ENCODE measurements at places on chromosomes 2 and 18.

DNA sequence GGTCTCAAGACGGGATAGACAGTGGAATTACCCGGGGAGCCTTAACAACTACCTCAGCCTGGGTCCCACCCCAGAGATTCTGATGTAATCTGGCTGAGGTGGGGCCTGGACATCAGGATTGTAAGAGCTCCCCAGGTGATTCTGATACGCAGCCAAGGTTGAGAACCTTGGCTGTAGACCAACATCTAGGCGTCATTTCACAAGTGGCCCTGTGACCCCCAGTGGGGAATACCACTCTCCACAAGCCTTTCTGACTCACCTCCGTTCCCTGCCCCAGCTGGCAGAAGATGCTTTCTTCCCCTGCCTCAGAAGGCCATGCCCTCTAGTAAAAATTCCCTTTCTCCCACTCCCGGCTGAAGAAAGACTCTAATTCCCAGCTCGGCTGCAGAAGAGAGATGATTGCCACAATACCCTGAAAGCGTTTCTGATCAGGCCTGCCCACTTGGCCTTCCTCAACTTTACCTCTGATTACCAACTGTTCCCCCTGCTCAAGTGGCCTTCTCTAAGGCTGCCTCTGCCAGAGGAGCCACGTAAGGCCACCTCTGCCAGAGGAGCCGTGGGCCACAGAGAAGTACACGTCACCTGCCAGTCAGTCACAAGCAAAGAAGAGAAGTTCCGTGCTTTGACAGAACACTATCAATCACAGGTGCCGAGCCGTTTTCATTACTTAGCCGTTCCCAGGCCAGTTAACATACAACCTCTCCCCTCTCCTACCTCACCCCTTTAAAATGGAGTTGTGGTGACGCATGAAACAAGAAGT, 116.8 kb upstream of the PKDCC start:
- no peak for DNase-seq

DNA sequence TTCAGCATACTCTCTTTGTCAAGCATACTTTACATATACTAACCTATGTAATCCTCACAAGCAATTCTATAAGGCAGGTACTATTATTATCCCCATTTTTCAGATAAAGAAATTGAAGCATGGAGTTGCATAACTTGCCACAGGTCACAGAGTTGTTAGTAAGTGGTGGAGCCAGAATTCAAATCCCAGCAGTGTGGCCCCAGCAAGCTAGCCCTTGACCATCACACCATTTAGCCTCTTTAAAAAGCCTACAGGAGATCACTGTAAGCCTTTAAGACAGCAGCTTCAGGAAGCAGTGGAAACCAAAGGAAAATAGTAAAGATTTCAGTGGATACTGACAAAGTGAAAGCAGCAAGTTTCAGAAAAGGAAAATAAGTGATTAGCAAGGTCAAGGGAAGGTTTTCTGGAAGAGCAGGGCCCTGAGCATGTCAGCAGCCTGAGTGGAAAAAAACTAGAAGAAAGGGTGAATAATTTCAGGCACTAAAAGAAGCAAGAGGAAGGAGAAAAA, 11.7 kb downstream of the B4GALT6 start:
- DNase-seq, result no peak

DNA sequence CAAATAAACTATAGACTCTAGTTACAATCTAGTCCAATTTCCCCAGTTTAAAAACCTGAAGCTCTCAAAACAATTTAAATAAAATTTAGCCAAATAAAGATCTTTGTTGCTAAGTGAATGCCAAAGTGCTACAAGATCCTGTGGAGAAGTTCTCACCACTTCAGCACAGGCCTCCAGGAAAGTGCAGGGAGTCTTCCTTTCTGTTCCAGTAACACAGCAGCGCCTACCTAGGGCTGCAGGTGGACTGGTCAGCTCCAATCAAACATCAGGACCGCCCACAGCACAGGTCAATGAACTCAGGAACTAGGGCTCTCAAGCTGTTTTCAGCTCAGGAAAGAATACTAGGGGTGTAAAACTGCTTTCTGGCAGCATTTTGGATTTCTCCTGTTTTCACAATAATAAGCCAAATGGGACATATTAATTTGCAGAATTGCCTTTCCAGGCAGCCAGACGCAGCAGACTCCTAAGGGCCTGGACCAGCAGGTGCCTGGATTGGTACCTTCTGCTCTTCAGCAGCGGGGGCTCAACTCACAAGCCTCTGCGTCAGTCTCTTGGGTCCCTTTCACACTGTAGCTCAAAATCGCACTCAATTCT, 1.5 kb downstream of the FAM110C start:
- DNase-seq, result no peak

GRCh38 chr2:70765507-70765906, 2.5 kb downstream of the ADD2 start:
- no peak for DNase-seq

DNA sequence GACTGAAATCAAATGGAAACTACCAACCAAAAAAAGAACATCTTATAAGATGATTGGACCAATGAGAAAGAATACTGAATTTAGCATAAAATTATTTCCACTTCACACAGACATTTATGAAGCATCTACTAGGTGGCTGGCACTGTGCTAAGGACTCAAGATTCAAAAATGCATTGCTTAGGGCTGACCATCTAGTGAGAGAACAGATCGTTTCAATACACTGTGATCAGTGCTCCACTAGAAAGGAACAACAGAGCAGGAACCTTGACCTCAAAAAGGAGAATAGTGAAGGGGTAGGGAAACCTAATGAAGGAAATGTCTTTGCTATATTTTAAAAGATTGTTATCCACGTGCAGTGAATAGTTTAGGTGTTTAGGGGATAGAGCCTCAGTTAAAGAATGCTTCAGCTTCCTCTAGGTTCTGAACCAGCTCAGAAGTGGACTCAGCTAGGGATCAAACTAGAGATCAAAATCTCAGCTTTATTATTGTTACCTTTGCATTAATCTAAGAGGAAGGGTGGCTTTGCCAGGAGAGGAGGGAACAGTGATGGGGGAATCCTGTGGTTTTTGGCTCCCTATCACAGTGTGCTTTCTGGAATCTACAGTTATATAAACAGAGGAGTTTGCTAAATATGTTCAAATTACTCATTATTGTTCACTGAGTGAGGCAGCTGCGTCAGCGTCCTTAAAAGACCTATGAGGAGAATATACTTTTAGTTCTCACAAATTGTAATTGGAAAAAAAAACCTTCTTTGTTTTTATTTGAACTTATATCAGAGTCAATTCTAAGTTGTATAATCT, 16.2 kb upstream of the BBS5 start:
- no peak for DNase-seq

DNA sequence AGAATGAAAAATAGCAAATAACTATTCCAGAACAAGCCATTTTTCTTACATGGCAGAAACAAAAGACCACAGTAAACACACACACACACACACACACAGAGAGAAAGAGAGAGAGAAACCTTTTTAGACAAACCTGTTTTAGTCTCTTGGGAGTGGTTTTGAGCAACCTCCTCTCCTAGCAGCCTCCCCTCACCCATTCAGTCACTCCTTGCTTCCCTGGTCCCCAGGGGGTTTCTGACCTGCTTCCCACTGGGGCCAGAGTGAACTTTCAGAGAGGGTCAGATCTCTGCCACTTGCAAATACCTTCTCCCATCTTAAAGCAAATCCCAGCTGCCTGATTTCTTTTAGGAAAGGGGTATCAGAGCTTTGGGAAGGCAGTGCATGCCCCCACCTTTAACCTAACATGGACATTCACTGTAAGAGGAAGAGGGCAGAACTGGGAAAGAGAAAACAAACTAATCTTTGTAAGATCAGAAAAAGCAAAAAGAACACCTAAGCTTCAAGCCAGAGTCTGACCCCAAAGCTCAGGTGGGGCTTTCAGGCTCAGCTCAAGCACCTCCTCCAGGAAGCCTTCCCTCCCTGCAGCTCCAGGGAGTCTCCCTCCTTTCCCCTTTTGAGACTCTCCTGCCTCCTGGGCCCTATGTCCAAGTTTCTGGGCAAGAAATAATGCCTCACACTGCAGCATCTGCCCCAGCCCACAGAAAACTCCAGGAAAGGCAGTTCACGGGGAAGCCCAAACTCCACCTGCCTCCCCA, 2.7 kb downstream of the SDC1 start:
- DNase-seq, result no peak

DNA sequence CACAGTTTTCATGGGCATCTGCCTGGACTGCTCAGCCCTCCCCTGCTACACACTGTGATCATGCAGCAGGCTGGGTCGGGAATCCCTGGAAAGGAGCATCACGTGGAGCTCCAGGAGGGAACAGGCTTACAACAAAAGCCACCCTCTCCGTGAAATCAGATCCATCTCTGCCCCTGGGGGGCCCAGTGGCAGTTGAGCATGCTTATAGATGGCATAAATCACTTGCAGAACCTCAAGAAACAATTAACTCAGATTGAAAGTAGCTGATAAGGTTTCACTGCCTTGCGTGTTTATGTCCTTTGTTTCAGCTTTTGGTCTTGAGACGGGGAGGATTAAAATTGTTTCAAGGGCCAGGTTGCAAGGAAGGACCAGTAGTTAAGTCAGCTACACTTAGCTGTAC, 354.8 kb upstream of the MEIS1 start:
- DNase-seq, result no peak

GRCh38 chr2:46286715-46287114, 10.5 kb upstream of the EPAS1 start:
- no peak for DNase-seq

DNA sequence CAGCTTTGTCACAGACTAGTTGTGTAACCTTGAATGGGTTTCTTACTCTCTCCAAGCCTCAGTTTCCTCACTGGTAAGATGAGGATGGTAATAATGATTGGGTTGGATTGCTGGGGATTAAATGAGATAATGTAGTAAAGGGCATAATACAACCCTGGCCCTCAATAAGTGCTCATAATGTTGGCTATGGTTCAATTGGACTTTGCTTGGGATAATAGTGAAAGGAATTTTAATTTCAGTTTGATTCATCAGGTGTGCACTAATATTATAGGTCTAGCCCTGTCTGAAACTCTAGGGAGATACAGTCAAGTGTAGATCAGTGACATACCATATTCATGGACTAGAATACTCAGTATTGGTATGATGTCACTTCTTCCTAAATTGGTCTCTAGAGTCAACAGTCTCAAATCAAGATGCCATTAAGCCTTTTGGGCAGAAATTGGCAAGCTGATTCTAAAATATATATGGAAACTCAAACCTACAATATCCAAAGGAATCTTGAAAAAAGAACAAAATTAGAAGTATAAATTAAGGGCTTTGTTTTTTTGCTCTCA, 161.4 kb downstream of the SMAD7 start:
- no peak for DNase-seq

GRCh38 chr2:99754210-99754609, 264.4 kb upstream of the REV1 start:
- DNase-seq, result no peak

DNA sequence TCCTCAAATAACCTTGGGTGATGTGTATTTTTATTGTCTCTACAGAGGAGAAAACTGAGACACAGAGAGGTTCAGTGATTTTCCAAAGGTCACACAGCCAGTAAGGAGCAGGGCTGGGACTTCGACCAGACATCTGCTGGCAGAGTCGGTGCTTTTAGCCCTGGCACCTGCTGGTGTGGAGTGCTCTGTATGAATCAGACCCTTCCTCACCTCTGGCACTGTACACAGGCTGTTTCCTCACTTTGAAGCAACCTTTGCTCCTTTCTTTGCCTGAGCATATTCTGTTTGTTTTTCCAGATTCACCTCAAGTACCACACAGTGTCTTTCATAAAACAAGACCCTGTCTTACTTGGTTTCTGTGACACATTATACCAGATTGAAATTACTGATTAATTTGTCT, 107.9 kb downstream of the DPP10 start:
- no peak for DNase-seq

DNA sequence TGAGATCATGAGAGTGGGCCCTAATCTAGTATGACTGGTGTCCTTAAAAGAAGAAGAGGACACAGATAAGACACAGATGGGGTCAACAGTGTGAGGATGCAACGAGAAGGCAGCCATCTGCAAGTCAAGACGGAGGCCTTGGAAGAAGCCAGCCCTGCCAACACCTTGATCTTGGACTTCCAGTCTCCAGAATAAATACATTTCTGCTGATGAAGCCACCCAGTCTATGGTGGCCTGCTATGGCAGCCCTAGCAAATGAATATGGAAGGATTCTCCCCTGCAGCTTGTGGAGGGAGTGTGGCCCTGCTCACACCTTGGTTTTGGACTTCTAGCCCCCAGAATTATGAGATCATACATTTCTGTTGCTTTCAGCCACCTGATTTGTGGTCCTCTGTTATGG, 12.3 kb downstream of the CTIF start:
- no peak for DNase-seq

DNA sequence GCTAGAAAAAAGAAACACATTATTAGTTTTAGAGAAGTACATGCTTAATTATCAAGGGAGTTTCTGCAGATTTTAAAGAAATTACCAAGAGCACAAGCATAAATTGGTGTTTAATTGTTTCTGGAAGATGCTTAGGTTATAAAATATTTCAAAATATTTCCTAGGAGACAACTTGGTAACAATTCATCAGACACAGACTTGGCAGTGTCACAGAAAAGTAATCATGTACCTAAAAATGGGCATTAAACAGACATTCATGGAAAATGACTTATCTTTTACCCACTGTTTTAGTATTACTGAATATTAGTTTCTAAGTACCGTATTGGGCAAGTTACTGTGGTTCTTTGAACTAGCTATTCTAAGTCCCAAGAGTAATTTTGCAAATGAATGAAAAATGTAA, 428.8 kb upstream of the LYPD1 start:
- DNase-seq, result no peak

DNA sequence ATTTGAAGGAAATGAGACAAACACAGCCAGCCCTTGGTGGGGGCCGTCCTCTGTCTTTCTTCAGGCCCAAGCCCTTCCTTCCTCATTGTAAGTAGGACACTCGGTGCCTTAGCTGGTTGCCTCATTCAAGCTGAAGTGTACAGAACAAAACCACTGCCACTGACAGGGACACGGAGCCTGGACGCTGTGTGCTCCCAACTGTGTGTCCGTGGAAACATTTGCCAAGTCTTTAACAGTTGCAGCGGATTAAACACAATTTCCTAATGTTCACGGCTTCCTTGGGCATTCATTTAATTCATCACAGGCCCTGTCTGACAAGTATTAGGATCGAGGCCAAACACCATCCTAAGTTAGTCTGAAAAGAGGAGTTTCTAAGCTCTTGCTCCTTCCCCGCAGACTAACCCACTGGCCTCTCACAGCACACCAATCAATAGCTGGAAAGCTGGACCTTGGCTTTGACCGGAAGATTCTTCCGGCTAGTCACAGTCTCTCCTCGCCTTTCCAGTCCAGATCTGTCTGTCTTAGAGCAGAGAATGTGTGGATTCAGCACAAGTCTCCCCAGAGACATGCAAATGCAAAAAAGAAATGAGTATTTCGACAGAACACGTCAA, 68.7 kb upstream of the ACSL3 start:
- DNase-seq, result no peak

GRCh38 chr2:47336259-47337238, 66.4 kb upstream of the MSH2 start:
- DNase-seq, result no peak

- DNase-seq, result no peak
These were observed 565 bp downstream of the SP140 start for GRCh38 chr2:230226051-230226551.

DNA sequence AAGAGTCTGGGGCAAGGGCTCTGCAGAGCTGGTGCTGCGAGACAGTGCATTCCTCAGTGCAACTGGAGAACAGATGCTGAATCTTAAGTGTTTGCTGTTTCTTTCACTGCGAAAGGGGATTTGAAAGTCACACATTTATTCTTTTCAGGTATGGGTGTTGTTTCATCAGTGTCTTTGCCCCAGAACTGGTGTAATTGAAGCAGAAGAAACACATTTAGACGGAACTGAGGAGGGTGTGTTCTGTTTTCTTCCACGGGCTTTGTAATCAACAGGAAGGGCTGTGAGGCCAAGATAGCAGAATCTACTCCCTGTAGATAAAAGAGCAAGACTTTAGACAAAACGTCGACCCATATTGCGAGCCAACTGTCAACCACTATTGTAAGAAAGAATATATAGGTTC, 151.9 kb downstream of the EPHA4 start:
- no peak for DNase-seq

GRCh38 chr18:27713037-27713737, 463.7 kb downstream of the CDH2 start:
- DNase-seq, result no peak
